Mucosa of gallbladder (tissue), 1 donor: ENCODE measurements at places on chromosomes 1 and 21.

- DNase-seq: peak; percentile 48
These were observed 174.4 kb upstream of the HMCN1 start for GRCh38 chr1:185559684-185560331.

- DNase-seq: no peak
These were observed 263.8 kb downstream of the PTPRC start for GRCh38 chr1:198902655-198903054.

GRCh38 chr1:116769561-116769977, 15.3 kb downstream of the CD2 start:
- no peak for DNase-seq

DNA sequence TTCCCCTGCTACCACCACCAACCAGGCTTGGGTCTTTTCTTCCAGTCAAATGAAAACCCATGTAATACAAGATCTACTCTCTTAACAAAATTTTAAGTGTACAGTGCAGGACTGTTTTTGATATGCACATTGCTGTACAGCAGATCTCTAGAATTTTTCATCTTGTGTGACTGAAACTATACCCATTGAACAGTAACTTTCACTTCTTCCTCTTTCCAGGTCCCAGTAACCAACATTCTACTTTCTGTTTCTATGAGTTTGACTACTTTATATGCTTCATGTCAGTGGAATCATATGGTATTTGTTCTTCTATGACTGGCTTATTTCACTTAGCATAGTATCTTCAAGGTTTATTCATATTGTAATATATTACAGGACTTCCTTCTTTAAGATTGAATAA, 45.3 kb upstream of the PLPPR4 start:
- no peak for DNase-seq

DNA sequence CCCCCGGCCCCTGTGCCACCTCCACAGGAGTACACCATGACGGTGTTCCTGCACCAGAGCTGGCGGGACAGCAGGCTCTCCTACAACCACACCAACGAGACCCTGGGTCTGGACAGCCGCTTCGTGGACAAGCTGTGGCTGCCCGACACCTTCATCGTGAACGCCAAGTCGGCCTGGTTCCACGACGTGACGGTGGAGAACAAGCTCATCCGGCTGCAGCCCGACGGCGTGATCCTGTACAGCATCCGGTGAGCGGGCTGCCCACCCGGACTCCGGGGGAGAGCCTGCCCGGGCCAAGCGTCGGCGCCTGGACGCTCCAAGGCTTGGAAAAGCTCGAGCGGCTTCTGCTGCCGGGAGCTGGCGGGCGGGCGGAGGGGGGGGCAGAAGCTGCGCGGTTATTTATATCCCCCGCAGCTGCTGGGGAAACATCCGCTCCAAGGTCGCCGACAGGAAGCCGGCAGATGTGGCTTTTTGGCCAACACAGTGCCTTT, 6.4 kb downstream of the GABRD start:
- DNase-seq: no peak

GRCh38 chr1:89200663-89201062, 1.9 kb upstream of the GBP4 start:
- DNase-seq: no peak
